ENCODE measurements at places on chromosomes 13 and 19.

- peak; percentile 62 for DNase-seq
These were observed 350.9 kb downstream of the FOXO1 start for GRCh38 chr13:40315416-40316064.

DNA sequence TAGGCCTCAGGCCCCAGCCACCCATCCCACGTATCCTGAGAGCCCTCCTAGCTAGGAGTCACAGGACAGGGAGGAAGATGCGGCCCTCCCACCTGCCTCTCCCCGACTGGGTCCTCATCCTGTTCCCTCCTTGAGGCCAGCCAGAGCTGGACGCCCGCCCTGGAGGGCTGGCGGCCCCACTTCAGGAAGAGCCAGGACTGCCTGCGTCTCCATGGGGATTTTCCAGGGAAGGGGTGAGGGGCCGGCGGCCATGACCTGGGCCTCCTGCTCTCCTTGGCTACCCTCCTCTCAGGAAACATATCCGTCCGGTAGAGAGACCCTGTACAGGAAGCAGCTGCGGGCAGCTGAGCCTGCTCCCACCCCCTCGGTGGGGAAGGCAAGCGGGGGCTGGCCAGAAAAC is 11.3 kb upstream of the PRKD2 start:
- DNase-seq = no peak

DNA sequence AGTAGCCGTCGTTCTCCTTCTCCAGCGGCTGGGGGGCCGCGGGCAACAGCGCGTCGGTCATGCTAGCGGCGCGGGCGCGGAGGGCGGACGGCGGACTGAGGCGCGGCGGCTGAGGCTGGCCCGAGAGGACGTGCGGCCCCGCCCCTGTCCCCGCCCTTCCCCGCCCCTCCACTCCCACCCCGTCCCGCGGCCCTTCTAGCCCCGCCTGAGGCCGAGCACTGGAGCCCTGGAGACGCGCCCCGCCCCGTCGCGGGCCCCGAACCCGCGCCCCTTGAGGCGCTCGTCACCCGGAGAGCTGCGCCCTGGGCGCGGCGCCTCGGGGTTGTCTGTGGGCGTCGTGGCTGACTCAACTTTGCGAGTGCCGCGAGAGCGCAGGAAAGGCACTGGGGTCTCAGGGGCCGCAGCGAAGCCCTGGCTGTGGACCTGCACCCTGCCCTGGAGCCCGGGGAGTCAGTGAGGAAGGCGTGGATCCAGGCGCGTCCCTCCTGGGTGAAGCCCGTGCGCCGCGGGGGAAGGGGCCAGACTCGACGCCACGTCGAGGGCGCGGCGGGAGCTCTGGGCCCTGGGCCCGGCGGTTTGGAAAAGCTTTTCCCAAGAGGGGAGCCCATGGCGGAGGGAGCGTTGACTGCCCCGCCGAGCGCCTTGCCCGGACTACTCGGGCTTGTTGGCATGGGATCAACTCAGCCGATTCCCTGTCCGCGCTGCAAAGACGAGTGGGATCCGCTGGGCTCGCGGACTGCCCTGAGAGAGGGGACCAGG is at the start of gene RHPN2:
Gene RHPN2, minus strand, starts transcription at position 97 of the 759 bp plus-strand sequence. Its CDS starts 36 bp downstream, at position 61.
- peak; percentile 7 for DNase-seq

DNA sequence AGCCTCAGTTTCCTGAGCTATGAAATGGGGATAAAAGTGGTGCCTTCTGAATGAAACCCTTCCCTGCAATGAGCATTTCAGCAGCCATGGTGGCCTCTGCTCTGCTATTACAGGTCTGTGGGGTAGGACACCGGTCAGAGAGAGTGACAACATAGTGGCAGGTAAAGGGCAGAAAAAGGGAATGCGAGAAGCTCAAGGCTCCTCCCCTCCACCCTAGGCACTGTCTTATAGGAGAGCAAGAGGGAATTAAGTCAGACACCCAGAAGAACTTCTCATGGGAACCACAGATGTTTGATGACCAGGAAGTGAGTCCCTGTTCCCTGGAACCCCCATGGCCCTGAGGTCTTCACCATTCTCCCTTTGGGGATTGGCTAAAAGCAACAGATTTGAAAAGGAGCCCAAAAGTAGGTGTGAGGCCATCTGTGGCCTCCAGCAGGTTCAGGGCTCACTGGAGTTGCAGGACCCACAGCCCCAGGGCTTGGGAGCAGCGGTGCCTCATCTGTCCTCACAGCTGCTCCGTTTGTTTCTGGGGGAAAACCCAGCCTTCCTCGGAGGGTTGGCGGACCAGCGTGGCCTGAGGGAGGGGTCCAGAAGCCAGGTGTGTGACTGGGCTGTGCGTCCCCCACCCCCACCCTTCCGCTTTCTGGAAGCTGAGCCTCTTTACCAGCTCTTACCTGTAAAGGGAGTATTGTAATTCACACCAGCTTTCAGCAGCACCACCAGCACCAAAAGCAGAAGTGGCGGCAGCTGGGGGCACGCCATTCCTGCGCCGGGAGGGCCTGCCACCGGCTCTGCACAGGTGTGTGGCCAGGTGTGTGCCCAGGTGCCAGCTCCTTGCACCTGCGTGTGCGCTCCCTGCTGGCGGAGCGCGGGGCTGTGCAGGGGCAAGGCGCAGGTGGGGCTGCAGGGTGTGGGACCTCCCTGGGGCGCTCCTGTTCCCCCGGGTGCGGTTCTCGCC is 19.4 kb downstream of the IQCN start:
- no peak for DNase-seq

DNA sequence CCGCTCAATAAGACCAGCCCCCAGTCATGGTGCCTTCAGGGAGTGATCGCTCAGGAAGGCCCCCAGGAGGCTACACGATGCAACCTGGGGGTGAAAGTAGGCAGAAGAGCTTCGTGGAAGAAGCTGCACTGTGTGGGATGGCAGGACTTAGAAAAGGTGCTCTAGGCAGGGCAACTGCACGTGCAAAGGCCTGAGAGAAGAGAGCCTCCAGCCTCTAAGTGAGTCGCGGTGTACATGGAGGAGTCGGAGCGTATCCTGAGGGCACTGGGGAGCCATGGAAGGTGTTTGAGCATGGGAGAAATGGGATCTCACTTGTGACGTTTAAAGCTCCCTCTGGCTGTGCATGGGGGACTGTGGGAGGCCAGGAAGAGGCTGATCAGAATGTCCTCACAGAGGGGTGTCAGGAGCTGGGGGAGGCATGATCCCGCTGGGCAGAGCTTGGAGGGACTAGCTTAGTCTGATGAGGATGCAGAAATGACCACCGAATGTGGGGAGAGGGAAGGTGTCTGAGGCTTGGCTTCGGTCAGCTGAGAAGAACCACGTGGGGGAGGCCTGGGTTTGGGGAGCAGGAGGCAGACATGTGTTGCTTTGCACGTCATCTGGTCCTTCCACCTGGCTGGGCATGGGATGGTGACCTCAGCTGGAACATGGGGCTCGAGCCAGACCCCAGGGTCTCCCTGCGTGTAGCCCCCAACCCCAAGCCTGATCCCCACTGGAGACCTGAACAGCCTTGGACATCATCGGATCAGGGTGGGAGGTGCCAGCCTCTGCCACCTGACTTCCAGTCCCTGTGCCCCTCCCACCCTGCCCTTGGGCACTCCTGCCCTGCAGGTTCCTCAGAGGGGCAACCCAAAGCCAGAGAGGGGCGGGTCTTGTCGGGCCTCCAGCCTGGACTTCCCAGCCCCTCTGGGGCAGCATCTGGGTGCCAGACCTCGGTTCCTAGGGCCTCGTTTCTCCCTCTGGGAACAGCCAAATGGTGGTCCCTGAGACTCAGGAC is 1.1 kb downstream of the APC2 start:
- no peak for DNase-seq

DNA sequence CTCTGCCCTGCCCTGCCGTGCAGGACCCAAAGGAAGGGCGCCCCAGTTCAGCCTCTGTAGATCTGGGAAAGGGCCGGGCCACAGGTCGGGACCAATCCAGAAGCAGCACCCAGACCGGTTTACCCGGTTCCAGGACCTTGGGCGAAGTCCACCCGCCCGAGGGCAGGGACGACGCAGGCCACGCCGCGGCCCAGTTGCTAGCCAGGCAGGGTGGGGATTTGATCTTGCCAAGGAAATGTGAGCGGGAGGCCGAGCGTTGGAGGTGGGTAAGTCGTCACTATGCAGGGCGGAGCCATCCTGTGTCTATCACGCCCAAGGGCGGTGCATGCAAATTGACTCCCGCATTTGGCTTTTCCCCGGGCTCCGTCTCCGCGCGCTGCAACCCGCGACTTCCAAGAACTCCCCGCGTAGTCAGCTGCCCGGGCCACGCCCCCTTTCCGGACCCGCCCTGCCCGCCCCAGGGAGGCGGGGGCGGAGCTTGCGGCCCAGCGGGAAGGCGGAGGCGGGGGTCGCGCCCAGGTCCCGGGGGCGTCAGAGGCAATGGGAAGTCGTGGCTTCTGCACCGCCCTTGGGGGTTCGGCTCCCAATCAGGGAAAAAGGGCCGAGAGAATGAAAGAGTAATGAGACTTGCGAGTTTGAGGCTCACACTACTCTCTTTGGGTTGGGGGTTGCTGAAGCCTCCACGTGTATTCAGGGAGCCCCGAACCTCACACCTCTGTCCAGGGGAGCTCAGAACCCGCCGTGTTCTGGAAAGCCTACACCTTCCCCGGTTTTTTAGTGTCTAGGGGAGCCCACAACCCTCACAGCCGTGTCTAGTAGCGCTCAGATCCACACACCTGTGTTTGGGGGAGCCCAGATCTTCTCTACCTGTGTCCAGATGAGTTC is 12.8 kb downstream of the IER2 start:
- peak; percentile 70 for DNase-seq

DNA sequence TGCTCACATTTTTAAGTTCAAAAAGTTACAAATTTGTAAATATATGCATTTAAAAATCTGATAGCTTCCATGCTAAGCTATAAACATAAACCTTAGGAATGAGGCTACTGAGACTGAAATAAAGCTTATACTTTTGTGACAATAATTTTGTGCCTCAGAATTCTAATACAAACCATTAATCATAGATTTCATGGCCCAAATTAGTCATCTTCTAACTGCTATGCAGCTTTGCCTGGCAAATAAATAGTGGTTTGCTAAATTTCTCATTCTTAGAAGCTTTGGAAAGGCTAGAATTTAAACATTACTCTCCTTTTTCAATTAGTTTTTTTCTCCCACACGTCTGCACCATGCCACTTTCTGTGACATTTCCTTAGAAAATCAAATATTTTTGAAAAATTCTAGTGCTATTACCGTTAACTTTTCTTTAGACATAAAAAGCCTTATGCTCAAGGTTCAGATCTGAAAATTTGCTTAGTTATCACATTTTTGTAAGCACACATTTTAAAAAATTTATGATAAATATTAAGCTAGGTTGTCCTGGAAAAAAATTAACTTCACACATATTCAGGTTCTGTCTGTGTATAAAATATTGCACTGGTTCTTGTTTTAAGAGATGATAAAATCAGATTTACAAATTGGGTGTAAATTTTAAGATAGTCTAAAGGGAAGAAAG is 46.9 kb downstream of the FNDC3A start:
- DNase-seq = no peak

DNA sequence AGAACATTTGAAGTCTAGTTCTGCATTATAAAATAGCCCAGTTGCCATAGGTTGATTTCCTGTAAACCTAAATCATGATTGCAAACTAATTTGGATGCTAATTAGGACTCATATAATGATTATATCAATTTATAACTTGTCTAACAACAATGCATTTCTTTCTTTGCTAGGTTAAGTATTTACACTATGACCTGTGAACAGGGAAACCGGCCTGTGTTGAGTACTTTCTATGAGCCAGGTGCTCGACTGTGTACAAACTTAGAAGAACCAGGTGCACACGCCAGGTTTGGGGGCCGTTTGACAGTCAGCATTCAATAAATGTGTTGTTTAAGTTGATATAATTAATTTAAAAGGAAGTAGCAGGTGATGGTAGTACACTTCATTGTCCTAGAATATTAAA is 203.1 kb downstream of the TM9SF2 start:
- DNase-seq = no peak

- no peak for DNase-seq
These were observed 163.7 kb downstream of the SHISA2 start for GRCh38 chr13:25887962-25888655.

GRCh38 chr19:47644743-47645482 is 36.0 kb downstream of the BICRA start:
- DNase-seq = no peak

DNA sequence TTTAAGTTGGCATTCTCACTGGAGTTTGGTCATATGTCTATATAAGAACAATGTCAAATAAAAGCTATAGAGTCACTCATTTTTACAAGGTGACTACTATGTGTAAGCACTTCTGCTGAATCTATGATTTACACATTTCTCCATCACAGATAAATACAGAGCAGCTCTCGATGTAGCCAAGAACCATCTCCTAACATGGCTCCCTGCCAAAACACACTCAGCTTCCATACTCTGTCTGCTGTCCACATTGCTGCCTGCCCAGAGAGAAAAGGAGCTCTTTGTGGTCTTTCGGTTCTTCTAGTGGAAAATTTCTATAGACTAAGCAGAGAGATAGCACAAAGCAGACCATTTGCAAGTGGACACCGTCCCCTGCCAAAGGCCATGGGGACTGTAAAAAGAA is 190.9 kb upstream of the KLF12 start:
- DNase-seq = no peak

- no peak for DNase-seq
These were observed 144.1 kb upstream of the TMTC4 start for GRCh38 chr13:100818711-100819110.

Measured in stimulated activated naive CD4-positive, alpha-beta T cell (primary cell).